ENCODE measurements at places on chromosomes 11 and 22. TPM values are rescaled to one million over a fixed set of nuclear protein-coding genes. Genes with fewer than 3 reads are reported as not detected.

Gene NR1H3
- total RNA-seq = 9.8 TPM

Gene MSANTD2
- 13.7 TPM for total RNA-seq

Gene MISFA
- total RNA-seq = 2.7 TPM

Gene KDM4D
- total RNA-seq = 0.93 TPM

Gene KCNJ5
- total RNA-seq = 1.4 TPM

Gene ACRV1
- not detected for total RNA-seq

Gene TUBA8
- 0.79 TPM for total RNA-seq

Gene RAB39A
- 0.67 TPM for total RNA-seq

Gene OR4D5
- total RNA-seq = not detected

Gene CARD18
- total RNA-seq = not detected

Gene TRPC6
- 0.07 TPM for total RNA-seq

Gene KDELR3
- total RNA-seq = 72.6 TPM

Gene CLMP
- 26.5 TPM for total RNA-seq

Gene INSC
- not detected for total RNA-seq

Gene CATSPERZ
- not detected for total RNA-seq

Gene CNGA4
- 0.31 TPM for total RNA-seq

Gene TNNT3
- not detected for total RNA-seq

Gene OR52J3
- total RNA-seq = not detected

Gene SYT7
- total RNA-seq = 3.8 TPM

Gene TESMIN
- 1.7 TPM for total RNA-seq

Gene PDE3B
- 2.9 TPM for total RNA-seq

Gene RNH1
- total RNA-seq = 117 TPM

Gene OR8G1
- total RNA-seq = not detected

Gene PC
- total RNA-seq = 13.3 TPM

Gene TOLLIP
- 44.8 TPM for total RNA-seq

Gene HIC2
- 20.2 TPM for total RNA-seq

Gene TMPRSS6
- not detected for total RNA-seq

Gene TRPM5
- total RNA-seq = not detected

Gene MUC2
- not detected for total RNA-seq

Gene TNRC6B
- total RNA-seq = 45.2 TPM

Gene OTOG
- total RNA-seq = not detected
